IMR-90 (cell line): ENCODE measurements at places on chromosomes 7 and 10. TPM values are rescaled to one million over a fixed set of nuclear protein-coding genes. Genes with fewer than 3 reads are reported as not detected.

DNA sequence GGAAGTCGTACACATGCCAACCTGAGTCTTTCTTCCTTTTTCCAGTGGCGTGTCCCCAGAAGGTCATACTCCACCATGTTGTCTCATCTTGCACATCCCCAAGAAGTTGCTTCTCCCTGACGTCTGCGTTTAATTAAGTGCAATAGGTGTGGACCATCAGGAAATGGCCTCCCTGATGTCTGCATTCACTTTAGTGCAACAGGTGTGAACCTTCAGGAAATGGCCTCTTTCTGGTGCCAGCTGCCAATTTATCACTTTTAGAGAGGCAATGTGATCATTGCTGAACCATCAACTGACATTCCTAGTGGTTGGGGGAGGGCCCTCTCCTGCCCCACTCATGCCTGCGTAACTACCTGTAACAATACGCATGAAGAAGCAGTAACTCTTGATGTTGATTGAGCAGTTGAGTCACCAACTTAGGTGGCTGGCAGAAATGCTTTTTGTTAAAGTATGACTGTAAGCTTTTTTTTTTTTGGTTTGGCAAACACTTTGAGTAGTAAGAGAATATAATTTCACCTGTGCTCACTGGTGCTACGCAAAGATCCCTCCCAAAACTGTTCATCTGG, 25.8 kb downstream of the SCIN start:
- no peak for DNase-seq

DNA sequence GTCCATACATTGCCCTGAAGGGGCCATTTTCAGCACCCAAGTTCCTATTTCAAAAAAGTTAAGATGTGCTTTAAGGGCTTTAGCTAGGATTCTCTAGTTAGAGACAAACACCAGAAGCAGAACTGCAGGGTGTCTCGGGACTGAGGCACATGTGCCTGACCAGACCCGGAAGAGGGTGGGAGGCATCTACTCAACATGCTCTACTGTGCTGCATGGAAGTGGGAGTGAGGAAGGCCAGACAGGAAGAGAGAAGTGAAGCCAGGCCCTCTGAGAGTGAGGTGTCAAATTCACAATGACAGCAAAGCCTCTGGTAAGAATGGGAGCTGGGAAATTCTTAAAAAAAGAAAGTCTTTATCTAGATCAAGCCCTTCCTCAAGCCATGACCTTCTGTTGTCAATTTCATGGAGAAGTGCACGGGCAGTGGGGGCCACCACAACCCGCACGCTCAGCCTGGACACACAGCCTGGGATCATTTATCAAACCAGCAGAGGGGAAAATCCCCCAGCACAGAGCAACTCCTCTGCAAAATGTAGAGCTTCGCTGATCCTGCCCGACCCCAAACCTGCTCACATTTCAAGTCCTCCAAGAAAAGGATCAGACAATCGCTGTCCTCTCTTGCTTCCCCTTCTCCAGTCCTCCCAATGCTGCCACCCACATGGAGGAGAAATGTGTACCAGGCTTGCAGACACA, 38.7 kb downstream of the PLXNA4 start:
- DNase-seq = no peak

GRCh38 chr10:71094712-71095390, 117.5 kb upstream of the UNC5B start:
- no peak for DNase-seq

The FAM25C gene
- total RNA-seq = not detected in 2 replicates

The C10orf71 gene
- not detected in 2 replicates for total RNA-seq
